NCI-H69 (cell line): ENCODE measurements at places on chromosomes 12 and 14.

GRCh38 chr12:29025937-29026336, 123.1 kb upstream of the FAR2 start:
- DNase-seq = no peak

GRCh38 chr14:78752518-78753188, 582.5 kb downstream of the NRXN3 start:
- DNase-seq = peak; percentile 37

DNA sequence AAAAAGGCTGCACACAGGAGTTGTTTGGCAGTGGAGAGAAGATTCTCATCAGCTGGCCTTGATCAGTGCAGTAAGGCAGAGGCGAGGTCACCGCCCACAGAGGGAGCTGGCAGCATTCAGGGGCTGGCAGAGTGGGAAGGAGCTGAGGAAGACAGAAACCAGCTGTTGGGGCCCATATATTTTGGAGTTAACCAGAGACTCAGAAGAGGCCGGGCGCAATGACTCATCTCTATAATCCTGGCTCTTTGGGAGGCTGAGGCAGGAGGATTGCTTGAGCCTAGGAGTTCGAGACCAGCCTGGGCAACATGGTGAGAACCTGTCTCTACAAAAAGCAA, 17.7 kb downstream of the SMCO2 start:
- DNase-seq = no peak

DNA sequence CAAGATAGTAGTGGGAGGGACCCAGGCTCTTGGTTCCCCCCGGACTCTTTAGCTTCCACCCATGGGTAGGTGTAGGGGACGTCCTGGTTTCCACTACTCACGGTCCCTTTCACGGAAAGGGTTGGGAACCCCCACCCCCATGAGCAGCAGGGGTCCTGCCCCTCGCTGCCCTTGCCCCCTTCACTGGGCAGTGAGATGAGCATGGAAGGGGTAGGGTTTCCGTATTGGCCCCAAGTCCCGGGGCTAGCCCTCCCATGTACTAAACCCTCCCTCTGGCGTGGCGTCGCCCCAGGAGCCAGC, 12.7 kb downstream of the AGAP2 start:
- no peak for DNase-seq

DNA sequence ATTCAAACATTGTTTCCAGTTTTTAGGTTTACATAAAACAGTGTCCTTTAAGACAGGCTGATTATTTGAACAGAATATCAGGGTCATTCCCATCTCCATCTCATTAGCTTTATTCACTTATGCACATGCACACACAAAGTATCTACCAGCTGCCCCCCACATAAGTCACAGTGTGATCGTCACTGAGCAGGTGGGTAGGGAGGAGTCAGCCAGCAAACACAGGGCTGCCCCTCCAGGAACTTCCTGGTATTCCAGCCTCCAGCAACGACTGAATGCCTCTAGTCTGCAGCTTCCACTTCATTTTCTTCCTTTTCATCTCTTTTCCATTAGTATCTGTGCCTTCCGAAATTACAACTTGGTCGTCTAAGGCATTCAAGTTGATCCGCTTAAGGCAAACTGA, 48.8 kb upstream of the FOXN3 start:
- DNase-seq = peak; percentile 24

- no peak for DNase-seq
These were observed 43.7 kb upstream of the BDKRB2 start for GRCh38 chr14:96160913-96161310.

DNA sequence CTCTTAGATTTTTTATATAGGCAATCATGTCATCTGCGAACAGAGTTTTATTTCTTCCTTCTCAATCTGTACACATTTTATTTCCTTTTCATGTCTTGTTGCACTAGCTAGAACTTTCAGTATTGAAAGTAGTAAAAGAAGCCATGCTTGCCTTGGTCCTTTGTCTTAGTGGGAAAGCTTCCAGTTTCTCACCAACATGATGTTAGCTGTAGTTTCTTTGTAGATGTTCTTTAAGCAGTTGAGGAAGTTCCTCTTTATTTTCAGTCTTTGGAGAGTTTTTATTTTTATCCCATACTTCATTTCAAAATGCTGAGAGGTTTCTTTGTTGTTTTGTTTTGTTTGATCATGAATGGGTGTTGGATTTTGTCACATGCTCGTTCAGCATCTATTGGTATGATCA, 12.7 kb upstream of the RIMKLB start:
- DNase-seq = no peak

GRCh38 chr12:6899837-6900519, 4.6 kb upstream of the LRRC23 start:
- DNase-seq = peak; percentile 97

- no peak for DNase-seq
These were observed 79.6 kb downstream of the RPL10L start for GRCh38 chr14:46571970-46572369.

GRCh38 chr14:93056840-93057585, 58.7 kb downstream of the ITPK1 start:
- no peak for DNase-seq

- DNase-seq = no peak
These were observed 73.2 kb upstream of the PSMA6 start for GRCh38 chr14:35218963-35219362.

GRCh38 chr14:86652526-86652925, 1122.6 kb downstream of the FLRT2 start:
- no peak for DNase-seq

DNA sequence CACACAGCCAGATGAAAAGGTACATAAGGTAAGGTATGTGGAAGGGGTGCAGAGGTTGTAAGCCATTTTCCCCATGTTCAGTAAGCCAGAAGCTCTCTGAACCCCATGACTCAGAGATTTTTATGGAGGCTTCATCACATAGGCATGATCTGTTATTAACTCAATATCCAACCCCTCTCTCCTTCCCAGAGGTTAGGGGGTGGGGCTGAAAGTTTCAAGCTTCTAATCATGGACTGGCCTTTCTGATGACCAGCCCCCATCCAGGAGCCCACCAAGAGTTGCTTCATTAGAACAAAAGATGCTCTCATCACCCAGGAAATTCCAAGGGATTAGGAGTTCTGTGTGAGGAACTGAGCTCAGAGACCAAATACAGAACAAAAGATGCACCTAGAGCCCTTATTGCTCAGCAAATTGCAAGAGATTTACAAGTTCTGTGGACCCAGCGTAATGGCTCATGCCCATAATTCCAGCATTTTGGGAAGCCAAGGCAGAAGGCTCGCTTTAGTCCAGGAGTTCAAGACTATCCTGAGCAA, 103.2 kb upstream of the DAAM1 start:
- DNase-seq = no peak

DNA sequence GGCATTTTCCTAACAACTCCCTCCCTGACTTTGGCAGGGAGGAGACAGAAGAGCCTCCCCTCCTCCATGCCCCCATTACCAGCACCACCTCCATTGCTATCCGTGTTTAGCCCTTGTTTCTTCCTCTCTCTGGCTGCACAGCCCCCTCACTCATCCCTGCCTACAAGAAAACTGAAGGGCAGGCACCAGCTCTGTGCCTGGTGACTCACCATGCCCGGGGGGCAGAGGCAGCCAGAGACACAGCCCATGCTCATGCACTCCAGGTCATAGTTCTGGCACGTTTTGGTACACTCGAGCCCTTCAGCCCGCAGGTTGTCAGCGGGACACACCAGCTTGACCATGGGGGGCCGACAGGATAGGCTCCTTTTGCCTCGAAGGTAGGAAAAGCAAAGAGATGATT, 80.4 kb downstream of the VWF start:
- DNase-seq = peak; percentile 32
